ENCODE measurements at places on chromosomes 16 and 17.

GRCh38 chr17:58136669-58137279 lies 11.4 kb upstream of the OR4D1 start:
- no peak for DNase-seq

DNA sequence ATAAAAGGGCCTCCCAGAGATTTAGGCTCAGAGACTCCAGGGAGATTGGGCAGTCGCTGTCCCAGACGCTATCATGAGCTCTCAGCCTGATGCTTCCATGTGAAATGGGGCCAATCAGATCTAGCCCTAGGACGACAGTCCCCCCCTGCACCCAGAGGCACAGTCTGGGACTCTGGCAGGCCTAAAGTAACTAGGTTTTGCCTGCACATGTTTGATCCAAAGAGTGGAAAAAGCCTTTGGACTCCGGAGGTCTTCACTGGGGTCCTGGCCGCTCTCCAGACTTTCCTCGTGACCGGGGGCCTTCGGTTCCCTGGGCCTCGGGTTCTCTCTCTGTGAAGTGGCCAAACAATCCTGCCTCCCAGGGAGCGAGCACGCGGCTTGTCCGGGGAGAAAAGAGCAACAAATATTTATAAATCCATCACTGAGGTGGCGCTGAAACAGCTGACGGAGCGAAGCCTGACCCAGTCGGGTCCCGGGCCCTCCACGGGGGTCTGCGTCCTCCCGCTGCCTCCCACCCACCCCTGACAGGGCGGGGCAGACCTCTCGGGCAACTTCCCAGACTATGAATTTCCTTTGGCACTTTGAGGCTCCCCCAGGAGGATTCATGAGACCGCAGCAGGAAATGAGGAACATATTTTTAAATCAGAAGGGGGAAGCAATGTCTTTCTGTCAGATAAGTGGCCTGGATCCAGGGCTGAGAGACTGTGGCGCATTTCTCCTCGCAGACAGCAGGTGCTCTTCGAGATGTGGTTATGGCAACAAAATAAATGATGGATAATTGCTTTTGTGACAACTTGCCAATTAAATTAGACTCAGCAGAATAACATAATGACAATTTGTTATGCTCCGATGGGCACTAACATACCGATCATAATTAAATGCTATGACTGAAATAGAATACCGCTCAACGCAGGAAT lies 38.9 kb downstream of the MRPS23 start:
- no peak for DNase-seq

DNA sequence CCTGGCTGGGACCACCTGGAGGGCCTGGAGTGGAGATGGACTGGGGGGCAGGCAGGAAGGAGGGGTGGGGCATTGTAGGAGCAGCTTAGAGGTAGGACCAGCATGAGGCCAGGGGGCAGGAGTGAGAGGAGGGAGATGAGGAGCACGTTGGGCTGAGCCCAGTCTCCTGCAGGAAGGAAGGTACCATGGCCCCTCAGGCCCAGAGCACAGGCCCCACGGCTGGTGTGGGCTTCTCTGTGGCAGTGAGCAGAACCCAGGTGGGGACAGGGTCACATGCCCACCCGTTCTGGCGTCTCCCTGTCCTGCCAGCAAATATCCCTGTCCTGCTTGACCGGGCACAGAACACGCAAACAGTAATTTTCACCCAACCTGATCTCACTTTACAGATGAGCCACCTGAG lies 141.8 kb downstream of the ENGASE start:
- no peak for DNase-seq

DNA sequence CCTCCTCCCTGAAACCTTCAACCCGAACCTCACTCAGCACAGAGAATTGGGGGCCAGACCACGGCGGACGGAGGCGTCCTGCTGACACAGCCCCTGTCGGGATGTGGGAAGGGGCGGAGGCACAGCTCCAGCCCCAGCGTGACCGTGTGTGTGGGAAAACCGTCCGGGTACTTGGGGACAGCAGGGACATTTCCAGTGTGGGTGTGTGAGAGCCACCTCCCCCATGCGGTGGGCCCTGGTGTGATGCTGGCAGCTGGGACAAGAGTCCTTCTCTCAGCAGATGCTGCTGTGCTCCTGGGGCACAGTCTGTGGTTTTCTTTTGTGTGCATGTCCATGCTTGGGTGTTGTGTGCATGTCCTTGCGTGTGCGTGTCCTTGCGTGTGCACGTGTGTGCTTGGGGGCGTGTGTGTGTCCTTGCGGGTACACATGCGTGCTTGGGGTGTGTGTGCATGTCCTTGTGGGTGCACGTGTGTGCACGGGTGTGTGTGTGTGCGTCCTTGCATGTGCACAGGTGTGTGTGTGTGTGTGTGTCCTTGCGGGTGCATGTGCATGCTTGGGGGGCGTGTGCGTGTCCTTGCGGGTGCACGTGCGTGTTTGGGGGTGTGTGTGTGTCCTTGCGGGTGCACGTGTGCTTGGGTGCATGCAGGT lies 16.9 kb downstream of the CENPX start:
- DNase-seq = no peak

DNA sequence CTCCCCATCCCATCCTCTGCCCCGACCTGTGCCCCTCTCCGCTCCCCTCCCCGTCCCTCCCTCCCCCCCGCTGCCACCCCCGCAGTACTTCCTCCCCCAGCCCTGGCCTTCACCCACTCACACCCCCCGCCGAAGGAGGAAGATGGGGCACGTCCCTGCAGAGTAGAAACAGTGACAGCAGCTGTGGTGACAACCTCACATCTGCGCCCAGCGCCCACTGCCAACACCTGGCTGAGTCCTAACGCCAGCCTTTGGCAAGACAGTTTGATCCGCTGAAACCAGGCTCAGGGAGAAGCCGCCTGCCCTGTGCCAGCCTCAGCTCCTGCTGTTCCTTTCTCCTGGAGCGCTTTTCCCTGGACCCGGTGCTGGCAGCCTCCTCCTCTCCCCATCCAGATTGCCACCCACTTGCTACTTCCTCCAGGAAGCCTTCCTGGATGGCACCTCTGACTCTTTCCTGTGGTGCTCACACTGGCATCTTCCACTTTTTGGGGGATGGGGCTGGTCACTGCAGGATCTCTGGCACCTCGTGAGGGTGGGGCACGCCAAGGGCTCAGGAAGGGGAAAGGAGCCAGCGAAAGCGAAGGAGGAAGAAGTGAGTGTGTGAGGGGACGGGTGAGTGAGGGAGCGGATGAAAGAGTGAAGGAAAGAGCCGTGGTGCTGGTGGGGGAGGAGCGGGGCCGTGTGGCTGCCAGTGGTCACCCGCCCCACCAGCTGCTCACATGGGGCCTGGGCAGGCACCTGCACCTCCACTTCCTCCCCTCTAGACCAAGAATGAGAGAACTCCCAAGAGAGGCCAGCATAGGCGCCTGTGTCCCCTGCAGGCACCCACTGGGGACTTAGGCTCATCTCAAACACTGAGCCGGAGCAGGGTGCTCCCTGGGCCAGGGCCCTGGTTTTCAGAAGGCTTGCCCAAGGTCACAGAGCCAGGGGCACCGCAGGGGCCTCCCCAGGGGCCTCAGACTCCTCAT lies 27.0 kb downstream of the ZFPM1 start:
- DNase-seq = no peak

DNA sequence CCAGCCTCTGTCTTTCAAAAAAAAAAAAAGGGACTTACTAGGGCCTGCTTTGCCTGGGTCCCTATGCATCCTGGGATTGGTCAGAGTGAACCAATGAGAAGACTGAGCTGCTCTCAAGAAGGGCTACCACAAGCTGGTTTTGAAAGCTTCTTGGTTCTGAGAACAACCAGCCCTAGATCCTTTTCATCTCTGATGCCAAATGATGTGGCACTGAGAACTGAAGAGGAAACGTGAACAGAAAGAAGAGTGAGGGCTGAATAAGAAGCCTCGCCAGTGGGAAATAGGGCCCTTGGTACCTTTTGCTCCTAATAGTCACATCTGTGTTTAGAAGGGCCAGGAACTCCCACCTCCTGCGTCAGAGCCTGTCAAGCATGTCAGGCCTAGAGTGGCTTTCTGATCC lies 10.7 kb downstream of the TACO1 start:
- no peak for DNase-seq
